IPS DF 19.7 (cell line): ENCODE measurements at places on chromosomes 6 and 20.

DNA sequence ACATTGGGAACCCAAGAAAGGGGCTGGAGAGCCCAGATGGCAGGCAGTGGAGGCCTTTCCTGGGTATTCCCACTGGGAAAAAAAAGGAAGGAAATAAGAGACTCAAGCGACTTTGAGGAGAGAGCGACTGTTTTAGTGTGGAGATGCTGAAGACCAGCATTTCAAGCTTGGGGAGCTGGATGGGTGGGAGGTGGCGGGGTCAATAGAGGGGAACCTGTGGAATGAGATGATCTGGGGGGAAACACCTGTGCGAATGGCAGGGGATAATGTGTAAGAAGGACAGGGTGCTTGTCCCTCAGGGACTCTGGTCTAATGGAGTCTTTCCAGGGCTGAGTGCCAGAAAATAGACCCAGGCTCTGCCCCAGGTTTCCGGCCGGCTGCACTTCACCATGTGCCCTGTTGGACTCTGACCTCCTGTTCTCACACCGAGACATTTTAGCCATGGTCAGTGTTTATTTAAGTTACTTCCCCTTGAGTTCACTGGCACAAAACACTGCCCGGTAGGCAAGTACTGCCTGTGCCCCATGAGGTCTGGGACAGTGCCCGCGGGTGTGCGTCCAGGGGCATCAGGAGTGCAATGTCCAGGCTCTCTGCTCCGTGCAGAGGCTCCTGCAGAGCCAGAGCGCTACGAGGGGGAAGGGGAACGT lies 50.4 kb upstream of the NKX2-2 start:
- DNase-seq, result no peak

GRCh38 chr20:9269280-9269971 lies 200.5 kb downstream of the PLCB4 start:
- DNase-seq, result no peak

DNA sequence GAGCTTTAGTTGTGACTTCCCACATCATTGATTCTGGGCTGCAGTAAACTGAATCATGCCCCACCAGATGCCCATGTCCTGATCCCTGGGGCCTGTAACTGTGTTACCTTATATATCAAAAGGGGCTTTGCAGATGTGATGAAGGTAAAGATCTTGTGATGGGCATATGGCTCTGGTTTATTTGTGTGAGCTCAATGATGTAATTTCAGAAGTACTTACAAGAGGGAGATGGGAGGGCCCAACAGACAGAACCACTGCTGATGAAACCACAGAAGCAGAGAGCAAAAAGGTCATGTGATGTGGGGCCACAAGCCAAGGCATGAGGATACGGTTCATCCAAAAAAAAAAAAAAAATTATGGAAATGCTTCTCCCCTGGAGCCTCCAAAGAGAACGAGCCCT lies 118.7 kb downstream of the TOX2 start:
- no peak for DNase-seq

DNA sequence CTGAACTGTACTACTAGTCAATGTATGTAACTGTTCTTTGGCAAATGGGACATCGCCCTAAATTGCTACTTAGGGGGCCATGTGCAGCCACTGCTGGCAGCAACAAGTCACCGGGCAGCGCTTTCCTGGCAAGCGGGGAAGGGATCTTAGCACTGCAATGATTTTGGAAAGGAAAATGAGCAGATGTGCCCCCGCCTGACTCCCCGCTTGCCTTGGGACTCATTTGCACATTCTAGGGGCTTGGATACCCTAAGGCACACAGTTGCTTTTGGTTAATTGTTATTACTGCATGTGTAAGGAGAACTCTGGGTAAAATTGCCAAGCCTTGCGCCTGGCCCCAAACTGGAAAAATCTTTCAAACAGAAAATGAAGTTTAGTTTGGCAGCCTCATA lies 32.2 kb downstream of the CD83 start:
- no peak for DNase-seq

- DNase-seq, result no peak
Measured at GRCh38 chr6:13992417-13993055, 67.8 kb downstream of the RNF182 start.

GRCh38 chr6:73537677-73538076 lies 16.8 kb upstream of the EEF1A1 start:
- no peak for DNase-seq

- DNase-seq, result no peak
Measured at GRCh38 chr20:56769921-56770600, 141.0 kb downstream of the TFAP2C start.

DNA sequence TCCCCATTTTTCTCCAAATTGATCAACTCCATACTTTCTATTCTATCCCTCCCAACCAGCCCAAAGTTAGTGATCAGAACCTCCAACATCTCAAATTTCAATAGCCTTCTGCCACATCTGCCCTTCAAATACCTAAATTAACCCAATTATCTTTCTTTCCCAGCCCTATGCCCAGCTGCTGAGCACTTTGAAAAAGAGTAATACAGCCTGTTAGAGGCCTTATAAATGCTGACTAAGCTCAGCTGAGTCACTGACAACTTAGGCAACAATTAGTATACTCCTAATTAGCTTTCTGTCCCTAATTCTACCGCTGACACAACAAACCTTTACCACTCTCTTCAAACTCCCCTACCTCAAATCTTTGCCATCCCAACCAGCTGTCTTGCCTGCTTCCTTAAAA lies 23.5 kb downstream of the RUNX2 start:
- DNase-seq, result no peak

- DNase-seq, result no peak
Measured at GRCh38 chr20:8321001-8321400, 188.9 kb downstream of the PLCB1 start.

GRCh38 chr6:35300848-35301247 lies 3.2 kb downstream of the DEF6 start:
- no peak for DNase-seq

GRCh38 chr6:108142240-108142639 lies 23.6 kb upstream of the NR2E1 start:
- DNase-seq, result no peak

DNA sequence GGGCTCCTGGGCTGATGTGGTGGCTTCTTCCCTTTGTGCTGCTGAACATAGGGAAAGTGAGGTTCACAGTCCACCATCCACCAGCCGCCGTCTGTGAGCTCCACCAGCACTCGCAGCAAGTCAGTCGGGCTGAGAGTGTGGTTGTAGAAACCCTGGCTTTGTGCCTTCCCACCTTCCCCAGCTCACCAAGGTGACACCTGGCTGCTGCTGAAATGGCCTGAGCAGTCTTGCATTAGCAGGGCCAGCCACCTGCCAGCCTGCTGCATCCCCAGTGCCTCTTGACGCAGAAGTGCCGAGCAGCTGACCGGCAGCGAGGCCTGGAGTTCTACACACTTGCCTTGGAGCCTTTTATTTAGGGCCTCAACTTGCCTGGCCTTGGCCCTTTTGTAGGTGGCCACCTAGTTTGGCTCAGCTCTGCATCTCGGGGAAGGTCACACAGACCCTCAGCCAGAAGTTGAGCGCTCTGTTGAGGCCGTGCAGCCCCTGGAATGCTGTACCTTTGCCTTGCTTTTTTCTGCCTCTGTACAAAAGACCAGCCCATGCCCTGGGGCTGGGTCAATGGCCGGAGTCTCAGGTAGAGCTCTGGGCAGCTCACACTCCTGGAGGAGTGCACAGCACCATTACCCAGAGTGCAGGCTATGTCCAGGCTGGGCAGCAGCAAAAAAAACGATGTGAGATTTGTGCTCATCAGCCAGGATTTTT lies 76.5 kb downstream of the PTPN1 start:
- DNase-seq, result no peak

DNA sequence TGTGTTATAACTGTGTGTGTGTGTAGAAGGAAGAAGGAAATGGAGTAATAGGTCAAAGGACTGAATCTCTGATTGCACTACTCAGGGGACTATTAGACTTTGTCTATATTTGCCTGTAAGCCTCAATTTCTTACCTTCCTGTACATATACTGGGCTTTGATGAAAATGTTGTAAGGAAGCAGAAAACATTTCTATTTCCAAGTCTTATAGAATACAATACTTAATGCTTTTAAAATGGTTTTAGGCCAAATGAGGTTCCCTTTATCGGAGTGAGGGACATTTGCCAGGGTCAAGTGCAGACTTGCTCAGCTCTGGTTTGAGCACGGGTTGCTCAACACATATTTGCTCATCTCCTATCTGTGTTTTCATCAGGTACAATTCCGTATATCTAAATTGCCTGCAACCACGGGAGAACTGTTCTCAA lies 28.3 kb downstream of the MEP1A start:
- DNase-seq, result no peak

- DNase-seq, result no peak
Measured at GRCh38 chr20:55893031-55893430, 112.3 kb downstream of the CBLN4 start.

DNA sequence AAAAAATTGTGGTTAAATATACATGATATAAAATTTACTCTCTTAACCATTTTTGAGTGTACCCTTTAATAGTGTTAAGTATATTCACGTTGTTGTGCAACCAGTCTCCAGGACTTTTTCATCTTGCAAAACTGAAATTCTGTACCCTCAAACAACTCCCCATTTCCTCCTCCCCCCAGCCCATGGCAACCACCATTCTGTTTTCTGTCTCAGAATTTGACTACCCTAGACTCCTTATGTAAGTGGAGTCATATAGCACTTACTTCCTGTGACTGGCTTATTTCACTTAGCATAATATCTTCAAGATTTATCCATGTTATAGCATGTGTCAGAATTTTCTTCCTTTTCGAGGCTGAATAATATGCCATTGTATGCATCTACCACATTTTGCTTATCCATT lies 5.1 kb downstream of the VPS16 start:
- no peak for DNase-seq

DNA sequence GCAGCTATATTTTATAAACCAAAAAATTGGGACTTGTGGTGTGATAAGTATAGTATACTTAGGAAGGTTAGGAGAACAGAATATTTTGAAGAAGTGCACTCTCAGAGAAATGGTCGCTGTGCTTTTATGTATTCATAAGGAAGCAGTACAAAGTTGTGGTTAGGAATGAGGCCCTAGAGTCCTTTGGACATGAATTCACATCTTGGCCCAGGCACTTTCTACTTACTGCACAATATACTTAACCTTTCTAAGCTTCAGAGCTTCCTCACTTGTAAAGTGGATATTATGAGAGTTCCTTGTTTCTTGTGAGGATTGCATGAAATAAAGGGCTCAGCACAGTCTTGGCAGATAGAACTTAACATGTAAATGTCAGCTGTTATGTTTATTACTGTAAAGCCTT lies 21.0 kb upstream of the SERINC3 start:
- no peak for DNase-seq

GRCh38 chr6:163181666-163182180 lies 232.8 kb upstream of the QKI start:
- DNase-seq, result no peak
